Stimulated activated CD4-positive, alpha-beta T cell treated with anti-CD3 and anti-CD28 coated beads, Interleukin-4, amount 100 ng/mL, for 4 hours (primary cell): ENCODE measurements at places on chromosomes 4 and X.

- no peak for DNase-seq
Measured at GRCh38 chr4:40719008-40719623, 30.6 kb upstream of the NSUN7 start.

- DNase-seq = no peak
Measured at GRCh38 chr4:39893693-39894072, 84.0 kb downstream of the PDS5A start.

- no peak for DNase-seq
Measured at GRCh38 chrX:139691493-139691842, 16.5 kb downstream of the MCF2 start.

GRCh38 chr4:79198951-79199587 lies 126.8 kb downstream of the NAA11 start:
- DNase-seq = no peak

DNA sequence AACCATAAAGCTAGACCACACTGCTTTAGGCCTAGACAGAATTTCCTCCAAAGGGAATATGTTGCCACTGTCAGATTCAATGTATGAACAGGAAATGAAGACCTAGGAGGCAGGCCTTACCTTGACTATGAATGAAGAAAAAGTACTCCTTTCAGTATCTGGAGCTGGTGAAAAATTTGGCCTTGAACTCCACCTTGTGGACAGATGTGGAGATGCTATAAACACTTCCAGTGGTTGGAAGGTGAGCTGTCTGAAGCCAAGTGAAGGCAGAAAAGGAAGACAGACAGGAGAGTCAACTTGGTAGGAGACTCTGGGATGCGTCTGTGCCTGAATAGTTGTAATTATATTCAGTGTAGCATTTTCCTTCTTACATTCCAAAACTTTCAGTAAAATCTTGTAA lies 17.2 kb downstream of the SPIN3 start:
- peak; percentile 17 for DNase-seq

- no peak for DNase-seq
Measured at GRCh38 chr4:27986476-27986875, 1125.8 kb downstream of the STIM2 start.

DNA sequence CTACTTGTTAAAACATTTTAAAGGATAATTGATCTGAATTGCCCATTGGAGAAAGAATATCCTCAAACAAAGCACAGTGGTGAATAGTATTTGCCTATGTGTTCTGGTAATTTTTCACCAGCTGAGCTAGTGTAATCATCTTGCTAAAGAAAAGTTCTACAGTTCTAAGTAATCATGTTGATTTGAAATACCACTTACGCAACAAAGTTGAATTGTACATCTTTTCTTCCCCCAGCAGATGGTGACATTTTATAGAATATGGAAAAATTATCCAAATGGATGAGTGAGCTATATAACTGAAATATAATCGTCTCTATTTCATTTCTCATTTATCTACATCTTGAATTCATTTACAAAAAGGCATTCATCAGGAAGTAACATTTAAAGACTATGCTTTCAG lies 9.7 kb upstream of the ZNF674 start:
- DNase-seq = no peak

DNA sequence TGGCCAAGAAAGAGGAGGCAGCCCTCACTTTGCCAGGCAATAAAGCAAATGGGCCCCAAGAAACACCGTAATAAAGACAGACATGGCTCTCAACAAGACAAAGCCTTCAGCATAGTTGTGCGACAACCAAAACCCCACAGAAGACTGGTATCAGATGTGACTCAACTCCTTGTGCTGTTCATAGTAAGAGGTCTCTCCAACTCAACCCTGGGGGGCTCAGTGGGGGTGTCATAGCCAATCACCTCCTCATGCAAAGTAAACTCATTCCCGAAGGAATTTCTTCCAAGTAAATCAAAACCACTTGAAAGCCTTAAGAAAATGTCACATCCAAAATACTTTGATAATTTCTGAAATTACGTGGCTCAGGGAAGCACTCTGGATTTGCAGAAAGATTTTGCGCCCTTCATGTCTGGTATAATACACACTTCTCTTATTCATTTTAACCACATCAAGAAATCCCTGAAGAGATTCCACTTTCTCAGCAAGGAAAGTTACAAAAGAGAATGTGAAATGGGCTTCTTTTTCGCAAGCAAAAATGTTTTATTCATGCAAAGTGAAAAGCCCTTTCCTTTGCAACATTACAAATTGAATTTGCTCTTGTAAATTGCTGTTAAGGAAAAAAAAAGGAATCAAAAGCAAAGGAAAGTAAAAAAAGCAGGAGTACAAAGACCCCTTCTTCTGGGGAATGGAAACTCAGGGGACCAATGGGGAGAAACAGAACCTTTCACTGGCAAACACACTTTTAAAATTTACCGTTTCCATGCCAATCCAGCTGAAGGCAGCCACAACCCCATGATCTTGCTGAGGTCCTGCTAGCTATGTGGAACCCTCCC lies 137.4 kb downstream of the NSUN7 start:
- DNase-seq = no peak

- no peak for DNase-seq
Measured at GRCh38 chrX:151536571-151536970, 26.9 kb upstream of the PASD1 start.

DNA sequence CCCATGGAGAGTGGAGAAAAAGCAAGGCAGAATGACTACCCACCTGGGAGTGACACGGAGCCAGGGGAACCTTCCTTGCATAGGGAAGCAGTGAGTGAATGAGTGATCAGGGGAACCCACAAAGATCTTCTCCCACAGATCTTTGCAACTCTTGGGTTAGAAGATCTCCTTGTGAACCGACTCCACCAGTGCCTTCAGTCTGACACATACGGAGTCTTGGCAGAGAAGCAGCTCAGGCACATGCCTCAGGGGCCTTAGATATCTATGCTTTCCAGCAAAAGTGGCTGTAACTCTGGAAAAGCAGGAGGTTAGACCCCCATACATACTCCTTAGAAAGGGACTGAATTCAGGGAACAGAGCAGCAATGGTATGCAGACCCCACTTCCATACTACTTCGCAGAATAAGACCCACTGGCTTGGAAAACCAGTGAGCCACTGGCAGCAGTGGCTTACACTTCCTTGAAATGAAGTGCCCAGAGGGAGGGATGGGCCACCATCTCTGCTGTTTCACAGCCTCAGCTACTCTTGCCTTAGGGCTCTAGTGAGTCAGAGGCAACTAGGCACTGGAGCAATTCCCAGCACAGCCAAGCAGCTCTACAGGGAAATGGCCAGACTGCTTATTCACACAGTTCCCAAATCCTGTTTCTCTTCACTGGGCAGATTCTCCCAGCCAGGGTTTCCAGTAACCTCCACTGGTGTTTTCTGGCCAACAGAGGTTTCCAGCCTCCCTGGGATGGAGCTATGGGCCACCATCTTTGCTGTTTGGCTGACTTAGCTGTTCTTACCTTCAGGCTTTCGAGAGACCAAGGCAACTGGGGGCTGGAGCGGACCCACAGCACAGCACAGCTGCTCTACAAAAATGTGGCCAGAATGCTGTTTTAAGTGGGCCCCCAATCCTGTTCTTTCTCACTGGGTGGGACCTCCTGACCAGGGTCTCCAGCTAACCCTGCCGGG lies 82.8 kb upstream of the TCEAL2 start:
- no peak for DNase-seq

GRCh38 chr4:147768113-147768512 lies 36.2 kb downstream of the ARHGAP10 start:
- DNase-seq = no peak

DNA sequence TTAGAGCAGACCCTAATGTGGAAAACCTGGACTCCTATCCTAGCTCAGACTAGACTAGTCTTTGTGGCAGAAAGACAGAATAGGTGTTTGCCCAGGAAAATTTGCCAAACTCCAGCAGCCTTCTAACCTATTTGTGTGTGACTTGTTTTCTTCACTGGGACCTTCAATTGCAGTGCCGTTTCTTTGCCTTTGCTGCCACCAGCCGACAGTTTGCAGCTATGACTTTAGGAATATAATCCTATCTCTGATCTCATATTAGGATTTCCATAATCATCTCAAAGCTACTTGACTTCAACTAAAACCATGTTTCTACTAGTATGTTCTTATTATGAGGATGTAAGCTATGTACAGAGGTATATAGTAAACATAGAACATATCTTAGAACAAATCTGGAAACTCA lies 60.2 kb upstream of the PGAM4 start:
- DNase-seq = no peak

- no peak for DNase-seq
Measured at GRCh38 chr4:113312529-113312928, 263.1 kb downstream of the ANK2 start.

DNA sequence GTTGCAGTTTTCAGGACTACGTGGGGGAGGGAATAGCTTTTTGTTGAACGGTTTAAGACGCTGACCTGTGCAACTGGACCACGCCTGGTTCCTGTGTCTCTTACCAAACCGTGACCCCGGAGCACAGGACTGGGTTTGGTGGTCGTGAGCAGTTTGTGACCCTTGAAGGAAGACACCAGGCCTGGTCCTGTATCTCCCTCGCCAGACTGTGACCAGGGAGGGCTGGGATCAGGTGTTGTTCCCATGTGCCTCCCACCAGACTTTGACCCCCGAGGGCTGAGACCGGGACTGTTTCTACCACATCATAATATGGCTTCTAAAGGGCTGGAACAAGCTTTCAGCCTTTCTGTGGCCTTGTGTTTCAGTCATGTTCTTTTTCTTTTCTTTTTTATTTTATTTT lies 683 bp downstream of the EBP start:
- DNase-seq = no peak

- peak; percentile 55 for DNase-seq
Measured at GRCh38 chrX:48071064-48071985, at the start of gene ZNF630. ZNF630 (minus strand) TSS chrX:48071640; CDS start chrX:48066886, 4,754 bp downstream.

GRCh38 chr4:38088321-38088720 lies 128.1 kb downstream of the PTTG2 start:
- no peak for DNase-seq

GRCh38 chr4:186839122-186840037 lies 115.7 kb upstream of the FAT1 start:
- DNase-seq = no peak

DNA sequence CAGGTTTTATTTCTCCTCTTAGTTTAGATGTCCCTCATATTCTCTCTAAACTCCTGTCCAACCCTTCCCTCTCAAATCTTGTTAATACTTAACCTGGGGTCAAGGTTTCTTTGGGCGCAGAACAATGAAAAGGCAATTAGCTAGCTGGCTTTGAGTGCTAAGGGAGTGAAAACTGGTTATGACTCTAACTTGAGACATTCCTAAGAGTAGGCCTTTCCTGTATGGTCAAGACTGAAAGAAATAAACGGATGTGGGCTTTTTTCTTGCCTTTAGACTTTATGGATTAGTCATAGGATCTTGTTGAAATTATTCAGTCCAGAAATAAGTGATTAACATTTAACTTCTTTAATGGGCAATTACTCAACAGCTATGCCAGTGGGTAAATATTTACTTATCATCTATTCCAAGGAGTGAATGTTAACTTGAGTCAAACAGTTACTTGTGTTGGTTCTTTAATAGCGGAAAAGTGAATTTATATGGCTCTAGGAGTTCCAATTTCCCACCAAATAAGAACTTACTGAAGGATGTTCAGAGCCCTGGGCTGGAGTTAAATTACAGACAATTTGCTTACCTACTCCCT lies 141.7 kb upstream of the SCML1 start:
- DNase-seq = no peak

- DNase-seq = no peak
Measured at GRCh38 chr4:78939667-78940008, 400 bp upstream of the PAQR3 start.

DNA sequence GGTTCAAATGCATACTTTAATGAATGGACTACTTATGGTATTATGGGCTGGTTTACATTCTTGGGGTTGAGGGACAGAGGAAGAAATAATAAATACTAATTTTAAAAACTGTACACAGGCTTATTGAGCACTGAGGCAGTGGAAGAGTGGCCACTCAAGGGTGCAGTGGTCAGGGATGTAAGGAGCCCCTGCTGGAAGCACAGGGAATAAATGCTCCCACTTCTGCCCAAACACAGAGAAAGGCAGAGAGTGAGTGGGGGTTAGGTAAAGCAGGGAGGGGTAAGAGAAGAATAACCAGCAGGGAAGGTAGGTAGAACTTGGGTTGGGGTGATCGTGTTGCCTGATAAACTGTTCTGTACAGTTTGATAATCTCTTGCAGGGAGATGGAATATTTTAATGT lies 60.0 kb downstream of the GAB1 start:
- DNase-seq = no peak

GRCh38 chr4:7266525-7267292 lies 74.4 kb downstream of the SORCS2 start:
- DNase-seq = no peak

GRCh38 chrX:38126179-38126578 lies 94.5 kb downstream of the SRPX start:
- DNase-seq = no peak

GRCh38 chr4:165204462-165204830 lies 2.9 kb upstream of the KLHL2 start:
- DNase-seq = peak; percentile 26

GRCh38 chr4:145884775-145885174 lies 53.8 kb downstream of the ZNF827 start:
- no peak for DNase-seq

DNA sequence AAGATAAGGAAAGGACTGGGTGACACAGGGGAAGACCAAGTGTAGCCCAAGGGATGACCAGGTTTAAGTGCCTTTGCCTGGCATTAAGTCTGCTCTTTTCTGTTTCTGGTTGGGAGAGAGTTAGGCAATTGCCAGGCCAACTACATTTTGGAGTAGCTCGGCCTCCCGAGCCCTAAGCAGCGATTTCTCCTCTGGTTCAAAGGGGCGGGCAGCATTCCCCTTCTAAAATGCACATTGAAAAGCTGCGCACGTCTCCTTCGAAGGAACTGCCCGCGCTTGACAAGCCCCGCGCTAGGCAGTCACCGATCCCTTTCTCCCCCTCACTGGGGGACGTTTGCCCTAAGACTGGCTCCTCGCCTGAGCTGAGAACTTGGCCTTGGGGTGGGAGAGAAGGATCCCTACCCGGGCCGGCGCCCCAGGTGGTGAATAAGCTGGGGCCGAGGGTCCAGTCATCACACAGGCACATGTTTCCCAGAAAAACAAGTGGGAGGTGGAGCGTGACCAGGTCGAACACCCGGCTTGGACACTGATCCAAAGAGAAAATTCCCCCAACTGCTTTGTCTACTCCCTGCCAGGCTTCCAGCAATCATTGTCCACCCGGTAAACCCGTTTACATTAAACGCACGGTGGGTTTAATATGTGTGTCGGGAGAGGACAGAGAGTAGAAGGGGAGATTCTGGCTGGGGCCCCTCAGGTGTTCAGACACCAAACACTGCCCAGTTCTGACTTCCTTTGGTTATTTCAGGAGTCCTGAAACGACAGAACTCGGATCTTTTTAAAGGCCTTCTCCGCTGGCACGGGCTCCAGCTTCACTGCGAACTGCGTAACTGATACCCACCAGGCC lies 4.0 kb downstream of the ARX start:
- no peak for DNase-seq

- no peak for DNase-seq
Measured at GRCh38 chrX:114152130-114152529, 431.8 kb upstream of the HTR2C start.

DNA sequence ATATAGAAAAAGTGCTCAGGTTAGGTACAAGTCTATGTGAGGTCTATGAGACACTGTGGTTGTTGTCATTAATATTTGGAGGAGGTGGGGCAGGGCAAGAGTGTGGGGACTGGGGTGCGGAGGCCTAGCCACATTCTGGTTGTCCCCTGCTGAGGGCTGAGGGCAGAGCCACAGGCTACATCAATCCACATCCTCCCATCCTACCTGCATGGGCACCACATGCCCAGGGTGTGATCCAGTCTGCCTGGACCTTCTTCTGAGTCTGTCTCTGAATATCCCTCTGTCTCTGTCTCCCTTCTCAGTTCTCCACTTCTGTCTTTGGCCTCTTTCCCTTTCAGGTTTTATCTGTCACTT lies 1.2 kb upstream of the GATA1 start:
- DNase-seq = no peak

GRCh38 chrX:51334276-51334675 lies 1.7 kb downstream of the NUDT10 start:
- no peak for DNase-seq
